ENCODE measurements at places on chromosomes 7 and 10.

GRCh38 chr10:97376413-97376812, 24.7 kb downstream of the RRP12 start:
- DNase-seq, result no peak

DNA sequence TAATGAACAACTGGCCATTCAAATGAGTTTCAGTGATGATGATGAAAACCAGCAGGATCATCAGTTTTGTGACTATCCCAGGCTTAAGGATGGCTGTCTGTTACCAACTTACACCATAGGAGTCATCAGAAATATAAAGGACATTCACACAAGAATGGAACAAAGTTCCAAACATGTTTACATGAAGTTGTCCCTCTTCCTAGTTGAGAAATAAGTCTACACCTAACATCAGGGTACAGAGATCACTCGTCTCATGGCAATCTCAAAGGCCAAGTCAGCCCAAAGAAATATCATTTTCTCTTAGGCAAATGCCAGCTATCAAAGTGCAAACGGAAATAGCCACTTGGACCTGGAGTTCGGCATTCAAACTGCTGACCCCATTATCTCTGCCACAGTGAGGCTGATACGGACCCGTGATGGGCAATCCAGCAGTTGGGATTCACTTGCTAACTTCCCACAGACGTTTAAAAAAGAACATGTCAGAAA, 53.0 kb downstream of the CREB3L2 start:
- no peak for DNase-seq

DNA sequence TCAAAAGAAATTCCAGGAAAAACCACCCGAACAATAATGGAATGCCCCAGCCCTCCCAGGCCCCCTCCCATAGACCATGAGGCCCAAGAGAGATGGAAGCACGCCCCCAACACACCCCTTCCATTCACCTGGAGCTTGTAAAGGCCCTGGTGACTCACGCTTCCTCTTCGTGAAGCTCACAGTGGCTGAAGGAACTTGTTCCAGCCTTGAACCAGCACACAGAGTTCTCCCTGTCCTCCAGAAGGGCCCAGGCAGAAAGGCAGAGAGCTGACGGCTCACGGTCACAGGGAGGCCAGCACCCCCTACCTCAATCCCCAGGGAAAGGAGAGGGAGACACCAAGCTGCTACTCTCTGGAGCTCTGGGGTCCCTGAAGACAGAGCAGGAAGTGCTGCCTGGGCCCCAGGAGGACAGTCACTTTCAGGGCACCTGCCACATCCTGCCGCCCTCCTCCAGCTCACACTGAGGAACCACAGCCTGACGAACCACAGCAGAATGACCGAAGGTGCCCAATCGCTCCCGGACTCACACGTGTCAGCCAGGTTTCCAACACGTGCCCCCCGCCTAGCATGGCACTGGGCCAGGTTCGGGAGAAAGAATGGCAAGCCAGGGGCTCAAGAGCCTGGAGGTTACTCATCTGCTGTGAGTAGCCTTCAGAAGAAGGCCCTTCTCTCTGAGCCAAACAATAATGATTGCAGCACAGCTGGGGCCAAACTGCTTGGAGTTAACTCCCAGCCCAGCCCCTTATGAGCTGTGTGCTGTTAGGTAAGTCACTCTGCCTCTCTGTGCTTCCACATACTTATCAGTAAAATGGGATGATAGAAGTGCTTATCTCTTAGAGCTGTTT, 52.8 kb downstream of the DLG5 start:
- DNase-seq, result peak; percentile 15

GRCh38 chr7:70432567-70433001, 699.4 kb upstream of the GALNT17 start:
- DNase-seq, result no peak

- no peak for DNase-seq
These were observed 7.7 kb downstream of the CLCN1 start for GRCh38 chr7:143323653-143324052.

Measured in stimulated activated CD4-positive, alpha-beta T cell treated with anti-CD3 and anti-CD28 coated beads, Interleukin-4, amount 100 ng/mL, for 48 hours (primary cell).